ENCODE measurements at places on chromosomes 7 and 10.

GRCh38 chr7:16399265-16399831 lies 22.0 kb downstream of the CRPPA start:
- DNase-seq: no peak

GRCh38 chr10:49039409-49039808 lies 75.9 kb downstream of the VSTM4 start:
- DNase-seq: no peak

- DNase-seq: no peak
Observed at GRCh38 chr10:129892548-129893052, 71.5 kb downstream of the EBF3 start.

DNA sequence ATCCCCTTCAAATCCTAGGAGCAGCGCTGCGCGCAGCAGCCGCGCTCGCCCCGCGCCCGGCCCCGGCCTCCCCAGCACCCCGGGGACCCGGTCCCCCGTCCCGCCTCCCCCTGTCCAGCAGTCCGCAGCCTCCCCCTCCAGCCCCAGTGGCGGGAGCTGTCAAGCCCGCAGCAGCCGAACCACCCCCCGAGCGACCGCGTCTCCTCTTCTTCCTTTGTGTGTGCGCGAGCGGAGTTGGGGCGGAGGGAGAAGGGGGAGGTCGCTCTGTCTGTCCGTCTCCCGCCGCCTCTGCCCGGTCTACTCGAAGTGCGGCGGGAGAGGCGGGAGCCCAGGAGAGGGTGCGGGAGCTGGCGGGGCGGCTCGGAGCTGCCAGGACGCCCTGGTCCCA lies 375 bp upstream of the CHN2 start:
- no peak for DNase-seq

DNA sequence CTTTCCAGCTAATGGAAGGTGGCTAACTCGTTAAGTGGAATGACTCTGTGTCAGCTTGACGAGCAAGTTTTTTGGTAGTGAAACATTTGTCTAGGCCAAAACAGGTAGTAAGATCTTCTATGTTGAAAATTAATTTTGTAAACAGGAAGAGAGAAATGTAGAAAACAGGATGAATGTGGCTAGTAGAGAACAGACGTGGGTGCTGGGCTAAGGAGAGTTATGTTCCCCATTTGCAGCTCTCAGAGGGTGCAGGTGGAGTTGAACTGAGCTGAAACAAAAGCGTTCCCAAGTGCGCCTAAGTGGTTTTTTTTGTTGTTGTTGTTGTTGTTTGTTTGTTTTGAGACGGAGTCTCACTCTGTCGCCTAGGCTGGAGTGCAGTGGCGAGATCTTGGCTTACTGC lies 59.5 kb upstream of the SRPK2 start:
- DNase-seq: no peak

GRCh38 chr7:150999001-150999400 lies 8.2 kb downstream of the NOS3 start:
- DNase-seq: no peak

- DNase-seq: no peak
Observed at GRCh38 chr10:101612086-101612485, 24.0 kb downstream of the DPCD start.

DNA sequence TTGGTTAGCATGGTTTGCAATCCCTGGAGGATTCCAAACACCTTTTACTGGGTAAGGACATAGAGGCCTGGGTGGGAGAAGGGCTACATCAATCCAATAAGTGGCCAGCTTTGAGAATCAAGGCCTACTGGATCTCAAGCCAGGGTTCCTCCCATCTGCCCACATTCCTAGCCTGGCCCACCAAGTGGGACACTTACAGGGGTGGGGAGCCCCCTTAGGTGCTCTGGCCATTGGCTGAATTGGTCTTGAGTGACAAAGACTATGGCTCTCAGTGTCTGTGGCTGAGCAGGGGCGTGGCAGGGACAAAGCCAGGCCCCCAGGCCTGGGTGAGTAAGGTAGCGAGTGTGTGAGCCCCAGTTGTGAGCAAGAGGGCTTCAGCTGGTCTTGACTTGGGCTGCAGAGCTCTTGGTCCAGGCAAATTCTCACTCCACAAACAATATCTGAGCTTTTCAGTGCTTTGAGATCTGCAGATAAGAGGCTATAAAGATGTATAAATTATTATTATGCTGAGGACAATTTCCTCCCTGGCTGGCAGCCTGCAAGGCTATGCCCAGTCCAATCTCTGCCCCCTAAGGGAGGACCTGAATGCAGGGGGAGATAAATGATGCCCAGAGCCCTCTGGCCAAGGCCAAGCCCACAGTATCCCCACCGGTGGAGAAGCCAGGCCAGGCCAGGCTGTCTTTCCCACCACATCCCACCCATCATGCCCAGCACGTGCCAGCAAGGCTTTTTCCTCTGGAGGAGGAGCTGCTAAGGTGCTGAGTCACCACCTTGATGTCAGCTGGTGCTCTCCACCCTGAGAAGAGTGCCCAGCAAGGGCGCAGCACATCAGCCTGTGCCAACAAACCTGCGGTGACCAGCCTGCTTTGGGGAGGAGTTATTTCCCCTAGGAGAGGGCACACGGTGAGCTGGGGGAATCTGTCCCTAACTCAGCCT lies 80.7 kb upstream of the DUSP5 start:
- no peak for DNase-seq

- DNase-seq: no peak
Observed at GRCh38 chr10:1507436-1507835, 229.9 kb downstream of the ADARB2 start.

GRCh38 chr10:128579280-128579865 lies 453.1 kb upstream of the MKI67 start:
- no peak for DNase-seq

DNA sequence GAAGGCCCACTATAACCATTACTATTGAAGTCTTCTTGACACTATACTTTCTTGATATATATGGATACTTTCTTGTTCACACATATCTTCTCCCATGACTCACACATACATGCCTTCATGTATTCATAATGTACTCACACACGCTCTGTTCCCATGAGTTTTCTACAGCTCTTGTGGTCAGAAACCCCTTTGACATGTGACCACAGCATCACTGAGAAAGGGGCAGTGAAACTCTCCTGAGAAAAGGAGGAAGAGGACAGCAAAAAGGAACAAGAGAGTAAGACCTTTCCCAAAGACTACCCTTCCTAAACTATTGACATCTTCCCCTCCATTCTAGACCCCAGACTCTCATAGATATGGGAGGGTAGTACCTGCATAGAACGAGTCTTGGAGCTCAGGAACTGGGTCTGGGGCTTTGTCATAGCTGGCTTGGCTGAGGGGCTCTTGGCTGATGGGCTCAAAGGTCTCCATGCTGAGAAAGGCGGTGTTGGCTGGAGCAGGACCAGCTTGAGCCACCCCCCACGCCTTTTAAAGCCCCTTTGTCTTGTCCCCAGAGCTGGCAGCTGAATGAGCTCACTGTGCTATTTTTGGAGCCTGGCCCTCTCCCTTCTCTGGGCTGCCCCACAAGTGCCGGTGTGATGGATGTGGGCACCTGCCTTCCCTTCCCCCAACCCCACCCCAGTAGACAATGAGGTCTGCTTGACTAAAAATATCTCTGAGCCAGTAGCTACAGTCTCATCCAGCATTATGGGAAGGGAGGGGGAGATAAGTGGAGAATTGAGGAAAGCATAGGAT lies 5.1 kb downstream of the SYNPO2L start:
- no peak for DNase-seq

DNA sequence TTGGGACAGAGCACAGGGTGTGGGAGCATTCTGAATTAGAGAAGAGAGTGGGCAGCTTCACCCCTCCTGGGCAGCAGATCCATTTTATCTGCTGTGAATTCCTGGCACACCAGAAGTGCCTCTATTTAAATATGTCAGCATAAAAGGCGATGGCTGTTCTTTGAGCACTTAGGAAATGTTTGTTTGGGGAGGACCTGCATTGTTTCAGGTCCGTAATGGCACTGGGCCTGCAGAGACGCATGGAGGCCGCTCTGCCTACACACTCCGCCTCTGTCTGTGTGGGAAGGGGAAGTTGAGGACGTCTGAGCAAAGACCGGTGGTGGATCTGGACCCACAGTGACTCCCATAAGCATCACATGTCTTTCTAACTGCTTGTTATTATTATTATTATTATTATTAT lies 253.2 kb downstream of the CAMK1D start:
- no peak for DNase-seq

DNA sequence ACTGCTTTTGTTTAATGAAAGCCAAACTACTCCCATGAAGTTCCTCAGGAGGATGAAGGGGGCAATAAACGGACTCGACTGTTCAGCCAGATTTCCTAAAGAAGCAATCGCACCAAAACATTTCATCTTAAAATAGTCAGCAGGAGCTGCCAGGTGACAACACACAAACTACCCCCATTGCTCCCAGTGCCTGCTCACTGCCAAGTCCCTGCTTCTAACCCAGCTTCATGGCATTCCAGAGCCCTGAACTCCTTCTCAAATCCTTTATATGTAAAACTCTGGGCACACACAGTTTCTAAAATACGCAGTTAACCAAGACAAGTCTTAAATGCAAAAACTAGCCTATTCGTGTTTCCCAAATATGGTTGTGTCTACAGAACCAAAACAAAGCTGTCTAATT lies 110.0 kb downstream of the SORBS1 start:
- no peak for DNase-seq

DNA sequence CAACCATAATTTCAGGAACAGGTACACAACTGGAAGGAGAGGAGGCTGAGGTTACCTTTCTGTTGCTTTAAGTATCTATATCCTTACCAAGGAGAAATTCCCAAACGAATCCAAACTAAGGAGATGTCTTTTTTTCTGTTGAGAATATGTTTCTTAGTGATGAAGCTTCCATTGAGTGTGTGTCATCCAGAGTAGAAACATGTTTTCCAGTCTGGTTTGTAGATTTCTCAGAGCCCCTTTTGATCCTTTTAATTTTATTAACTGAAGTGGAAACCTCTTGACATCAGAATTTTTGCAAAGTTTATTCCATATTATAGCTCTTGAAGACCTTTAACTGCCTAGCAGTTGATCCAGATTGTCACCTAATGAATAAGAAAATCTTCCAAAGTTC lies 207.1 kb upstream of the FERD3L start:
- DNase-seq: no peak

Measured in activated CD8-positive, alpha-beta memory T cell treated with anti-CD3 and anti-CD28 coated beads for 1 hour (primary cell).